ENCODE measurements at places on chromosomes 16 and 17.

DNA sequence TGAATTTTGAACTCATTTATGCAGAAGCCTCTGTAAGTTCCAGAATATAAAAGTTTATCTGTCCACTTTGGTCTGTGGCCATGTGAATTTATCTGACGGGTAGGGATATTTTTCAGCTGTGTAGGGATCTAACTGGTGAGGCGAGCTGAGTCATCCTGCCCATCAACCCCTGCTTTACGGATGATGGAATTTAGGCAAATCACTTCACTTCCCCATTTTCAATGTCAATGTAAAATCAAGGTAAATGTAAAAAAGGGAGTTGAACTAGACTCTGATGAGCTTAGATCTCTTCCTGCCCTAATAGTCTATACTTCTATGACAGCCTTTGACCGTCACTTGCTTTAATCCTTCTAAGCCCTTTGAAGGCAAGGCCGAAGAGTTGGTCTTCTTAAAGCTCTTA is 2.6 kb downstream of the SLC16A6 start:
- no peak for DNase-seq
- H3K4me1 ChIP-seq = peaks cover 41% of the 10 kb centered on the region
- peaks cover 4% of the 10 kb centered on the region for H3K36me3 ChIP-seq
- peak overlapping the region; percentile 15 for H3K27ac ChIP-seq
- no peak overlapping the region for H3K4me3 ChIP-seq

GRCh38 chr16:12612598-12613101 is 191.0 kb downstream of the CPPED1 start:
- H3K36me3 ChIP-seq = peaks cover 2% of the 10 kb centered on the region
- peak overlapping the region; percentile 49 for H3K4me3 ChIP-seq
- H3K27ac ChIP-seq = peak overlapping the region; percentile 89
- peak; percentile 63 for DNase-seq

DNA sequence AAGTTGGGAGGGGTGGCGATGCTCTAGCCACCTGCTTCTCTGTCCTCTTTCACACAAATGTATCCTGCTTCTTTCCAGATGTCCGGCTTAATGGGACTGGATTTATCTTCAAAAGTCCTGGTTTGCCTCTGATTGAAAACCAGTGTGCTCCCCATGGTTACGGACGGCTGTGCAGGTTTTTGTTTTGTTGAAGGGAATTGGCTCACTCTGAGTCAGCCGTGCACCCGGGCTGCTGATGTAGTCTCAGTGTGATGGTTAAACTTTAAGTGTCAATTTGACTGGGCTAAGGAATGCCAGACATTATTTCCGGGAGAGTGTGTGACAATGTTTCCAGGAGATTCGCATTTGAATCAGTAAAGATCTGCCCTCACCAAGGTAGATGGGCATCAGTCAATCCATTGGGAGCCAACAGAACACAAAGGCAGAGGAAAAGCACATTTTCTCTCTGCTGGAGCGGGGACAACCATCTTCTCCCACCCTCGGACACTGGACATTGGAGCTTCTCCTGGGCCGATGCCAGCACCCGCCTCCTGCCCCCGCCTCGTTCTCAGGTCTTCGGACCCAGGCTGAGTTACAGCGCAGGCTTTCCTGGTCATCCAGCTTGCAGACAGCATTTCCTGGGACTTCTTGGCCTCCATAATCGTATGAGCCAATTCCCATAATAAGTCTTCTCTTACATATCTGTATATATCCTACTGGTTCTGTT is 126.9 kb upstream of the TNRC6C start:
- H3K36me3 ChIP-seq = no peaks in the 10 kb centered on the region
- peaks cover 38% of the 10 kb centered on the region for H3K4me1 ChIP-seq
- no peak overlapping the region for H3K4me3 ChIP-seq
- no peaks in the 10 kb centered on the region for H3K27me3 ChIP-seq

- no peak overlapping the region for H3K27ac ChIP-seq
- H3K27me3 ChIP-seq = peaks cover 2% of the 10 kb centered on the region
- H3K4me1 ChIP-seq = no peaks in the 10 kb centered on the region
- DNase-seq = no peak
- no peaks in the 10 kb centered on the region for H3K36me3 ChIP-seq
These were observed 33.4 kb downstream of the ARHGAP23 start for GRCh38 chr17:38461683-38462082.

- no peak overlapping the region for H3K27ac ChIP-seq
- no peak overlapping the region for H3K4me3 ChIP-seq
These were observed 1224.6 kb downstream of the CDH8 start for GRCh38 chr16:60811657-60812056.

- no peaks in the 10 kb centered on the region for H3K27me3 ChIP-seq
- peak overlapping the region; percentile 90 for H3K4me3 ChIP-seq
- peak overlapping the region; percentile 87 for H3K27ac ChIP-seq
- DNase-seq = peak; percentile 32
- H3K36me3 ChIP-seq = no peaks in the 10 kb centered on the region
These were observed 825 bp downstream of the METTL9 start for GRCh38 chr16:21600031-21600773.

DNA sequence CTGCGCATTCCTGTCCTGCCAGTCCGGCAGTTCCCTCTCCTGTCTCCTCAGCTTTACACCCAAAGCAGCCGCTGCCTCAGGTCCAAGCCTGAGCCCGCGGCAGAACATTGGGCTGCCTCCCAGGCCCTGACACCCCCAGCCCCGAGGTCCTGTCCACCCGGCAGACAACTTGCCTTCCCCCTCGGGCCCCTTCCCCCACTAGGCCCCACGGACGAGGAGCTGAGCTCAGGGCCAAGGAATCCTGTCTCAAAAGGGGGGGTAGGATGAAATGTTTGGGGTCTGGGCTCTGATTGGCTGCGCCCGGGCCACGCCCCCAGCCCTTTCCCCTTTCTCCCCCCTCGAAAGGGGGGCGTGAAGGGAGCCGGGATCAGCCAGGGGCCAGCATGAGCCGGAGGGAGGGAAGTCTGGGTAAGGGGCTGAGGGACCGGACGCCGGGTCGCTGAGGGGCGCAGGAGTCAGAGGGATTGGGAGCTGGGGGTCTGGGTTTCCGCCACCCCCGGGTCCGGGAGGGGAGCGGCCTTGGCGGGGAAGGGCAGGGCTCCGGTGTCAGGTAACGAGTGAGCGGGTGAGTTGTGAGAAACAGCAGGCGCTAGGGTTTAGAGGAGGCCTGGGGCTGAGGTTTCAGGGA is at the start of gene CTF1:
CTF1 (plus strand) TSS at position 354 of the 628 bp plus-strand sequence; CDS start at position 384, 30 bp downstream.
- H3K27ac ChIP-seq = peak within 1 kb of the TSS; percentile 84
- no peaks in the 10 kb centered on the region for H3K27me3 ChIP-seq
- H3K36me3 ChIP-seq = peaks cover 2% of the 10 kb centered on the region
- peak within 1 kb of the TSS; percentile 61 for H3K4me3 ChIP-seq
- no peak for DNase-seq

- H3K36me3 ChIP-seq = peaks cover 29% of the 10 kb centered on the region
- no peaks in the 10 kb centered on the region for H3K27me3 ChIP-seq
- peaks cover 49% of the 10 kb centered on the region for H3K4me1 ChIP-seq
- H3K4me3 ChIP-seq = no peak overlapping the region
- DNase-seq = no peak
- H3K27ac ChIP-seq = no peak overlapping the region
These were observed 7.0 kb downstream of the RNF166 start for GRCh38 chr16:88699180-88699579.

GRCh38 chr17:79955691-79956440 is 79.8 kb downstream of the TBC1D16 start:
- no peak overlapping the region for H3K27ac ChIP-seq
- no peaks in the 10 kb centered on the region for H3K4me1 ChIP-seq
- H3K27me3 ChIP-seq = peaks cover 2% of the 10 kb centered on the region

DNA sequence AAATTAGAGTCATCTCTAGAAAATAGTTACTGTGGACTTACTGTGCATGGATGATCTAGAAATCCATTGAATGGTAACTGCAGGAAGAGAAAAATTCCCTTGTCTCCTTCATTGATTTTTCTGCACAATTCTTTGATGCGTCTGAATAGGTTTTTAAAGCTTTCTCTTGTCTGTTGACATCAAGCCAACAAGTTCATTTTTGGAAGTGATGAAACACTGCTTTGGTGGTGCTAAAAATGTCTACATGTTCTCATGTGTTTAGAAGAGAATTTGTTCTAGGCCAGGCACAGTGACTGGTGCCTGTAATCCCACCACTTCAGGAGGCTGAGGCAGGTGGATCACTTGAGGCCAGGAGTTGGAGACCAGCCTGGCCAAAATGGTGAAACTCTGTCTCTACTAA is 57.1 kb upstream of the AXIN2 start:
- no peak overlapping the region for H3K27ac ChIP-seq
- no peaks in the 10 kb centered on the region for H3K4me1 ChIP-seq
- H3K4me3 ChIP-seq = no peak overlapping the region
- H3K27me3 ChIP-seq = no peaks in the 10 kb centered on the region
- no peaks in the 10 kb centered on the region for H3K36me3 ChIP-seq

DNA sequence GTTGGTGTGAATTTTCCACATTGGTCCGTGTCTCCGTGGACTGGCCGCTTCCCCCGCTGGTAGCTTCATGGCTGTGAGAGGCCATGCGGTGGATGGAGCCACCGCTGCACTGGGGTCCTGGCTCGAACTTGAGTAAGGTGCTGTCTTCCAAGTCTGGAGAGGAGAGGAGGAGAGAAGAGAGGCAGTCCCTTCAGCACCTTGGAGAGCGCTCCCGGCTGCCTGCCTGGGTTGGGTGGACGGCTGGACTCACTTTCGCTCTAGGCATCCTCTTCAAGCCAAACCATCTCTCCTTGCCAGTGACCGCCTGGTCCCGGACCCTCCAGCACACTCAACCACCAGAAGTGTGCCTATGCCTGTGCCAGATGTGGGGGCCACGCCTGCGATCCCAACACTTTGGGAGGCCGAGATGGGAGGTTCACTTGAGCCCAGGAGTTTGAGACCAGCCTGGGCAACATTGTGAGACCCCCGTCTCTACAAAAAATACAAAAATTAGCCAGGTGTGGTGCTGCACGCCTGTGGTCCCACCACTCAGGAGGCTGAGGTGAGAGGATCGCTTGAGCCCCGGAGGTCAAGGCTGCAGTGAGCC is 6.2 kb downstream of the JPH3 start:
- H3K27me3 ChIP-seq = peaks cover 44% of the 10 kb centered on the region
- DNase-seq = peak; percentile 73
- H3K4me1 ChIP-seq = peaks cover 4% of the 10 kb centered on the region
- no peak overlapping the region for H3K4me3 ChIP-seq

DNA sequence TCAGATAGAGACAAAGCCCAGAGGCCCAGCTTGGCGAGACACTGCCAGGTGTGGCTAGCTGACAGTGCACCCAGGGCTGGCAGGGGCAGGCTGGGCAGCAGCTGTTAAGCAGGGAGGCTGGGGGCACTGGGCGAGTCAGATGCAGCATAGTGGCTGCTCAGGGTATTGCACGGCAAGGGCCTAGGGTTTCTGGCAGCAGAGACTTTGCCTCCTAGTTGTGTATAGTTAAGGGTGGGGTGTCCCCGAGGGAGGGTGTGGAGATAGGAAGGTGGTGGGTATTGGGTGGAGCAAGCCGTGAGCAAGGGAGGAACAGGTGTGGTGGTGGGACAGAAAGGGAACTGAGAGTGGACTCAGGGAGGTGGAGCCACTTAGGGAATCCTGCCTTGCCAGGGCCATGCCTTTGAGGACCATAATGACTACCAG is 66.0 kb downstream of the SMPD3 start:
- H3K27ac ChIP-seq = no peak overlapping the region
- H3K36me3 ChIP-seq = no peaks in the 10 kb centered on the region
- H3K4me3 ChIP-seq = no peak overlapping the region
- no peak for DNase-seq
- peaks cover 2% of the 10 kb centered on the region for H3K27me3 ChIP-seq
- H3K4me1 ChIP-seq = peaks cover 18% of the 10 kb centered on the region

GRCh38 chr17:77721846-77722160 is 236.7 kb upstream of the TNRC6C start:
- H3K36me3 ChIP-seq = no peaks in the 10 kb centered on the region
- H3K4me3 ChIP-seq = no peak overlapping the region
- H3K4me1 ChIP-seq = no peaks in the 10 kb centered on the region

GRCh38 chr17:50218771-50219315 is 17.4 kb upstream of the COL1A1 start:
- H3K4me3 ChIP-seq = no peak overlapping the region
- peaks cover 4% of the 10 kb centered on the region for H3K4me1 ChIP-seq
- peaks cover 2% of the 10 kb centered on the region for H3K27me3 ChIP-seq

GRCh38 chr17:48610282-48611211 is at the start of gene HOXB7:
Gene HOXB7, minus strand, starts transcription at chr17:48611017. Its CDS starts 99 bp downstream, at chr17:48610918.
- peak; percentile 83 for DNase-seq
- no peaks in the 10 kb centered on the region for H3K36me3 ChIP-seq
- H3K4me1 ChIP-seq = peaks cover 37% of the 10 kb centered on the region
- peak within 1 kb of the TSS; percentile 82 for H3K4me3 ChIP-seq
- peak within 1 kb of the TSS; percentile 58 for H3K27ac ChIP-seq
- peaks cover 63% of the 10 kb centered on the region for H3K27me3 ChIP-seq

GRCh38 chr17:7223375-7223774 is 3.6 kb downstream of the ACADVL start:
- H3K4me1 ChIP-seq = peaks cover 25% of the 10 kb centered on the region
- no peaks in the 10 kb centered on the region for H3K27me3 ChIP-seq
- H3K36me3 ChIP-seq = peaks cover 32% of the 10 kb centered on the region
- DNase-seq = no peak
- no peak overlapping the region for H3K27ac ChIP-seq
- H3K4me3 ChIP-seq = no peak overlapping the region

GRCh38 chr17:29590411-29591145 is 1.1 kb upstream of the GIT1 start:
- H3K27me3 ChIP-seq = no peaks in the 10 kb centered on the region
- peak overlapping the region; percentile 88 for H3K27ac ChIP-seq
- H3K4me3 ChIP-seq = peak overlapping the region; percentile 83
- peaks cover 58% of the 10 kb centered on the region for H3K4me1 ChIP-seq

GRCh38 chr16:22660441-22661160 is 149.9 kb downstream of the NPIPB5 start:
- H3K4me3 ChIP-seq = no peak overlapping the region
- no peak for DNase-seq
- peaks cover 4% of the 10 kb centered on the region for H3K27me3 ChIP-seq
- no peak overlapping the region for H3K27ac ChIP-seq
- H3K4me1 ChIP-seq = no peaks in the 10 kb centered on the region

- no peak overlapping the region for H3K27ac ChIP-seq
- H3K4me3 ChIP-seq = no peak overlapping the region
- no peaks in the 10 kb centered on the region for H3K27me3 ChIP-seq
These were observed 18.4 kb downstream of the LIMD2 start for GRCh38 chr17:63681530-63681929.

DNA sequence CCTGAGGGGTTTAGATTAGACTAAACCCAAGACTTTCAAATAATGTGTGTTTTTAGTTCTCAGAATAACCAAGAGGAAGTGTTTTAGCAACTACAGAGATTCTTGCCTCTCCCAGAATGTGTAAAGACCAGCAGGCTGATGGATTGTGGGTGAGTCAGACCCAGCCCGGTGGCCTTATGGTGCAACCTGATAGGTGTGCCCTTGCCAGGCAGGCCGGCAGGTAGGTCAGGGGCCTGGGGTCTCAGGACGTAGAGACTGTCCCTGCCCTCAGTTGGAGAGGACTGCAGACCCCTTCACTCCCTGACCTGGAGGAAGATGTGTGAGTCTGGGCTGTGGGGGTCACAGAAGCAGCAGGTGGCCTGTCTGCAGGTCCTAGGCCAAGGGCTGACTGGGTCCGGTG is 47.2 kb upstream of the ACSF3 start:
- H3K27ac ChIP-seq = no peak overlapping the region
- H3K27me3 ChIP-seq = no peaks in the 10 kb centered on the region
- DNase-seq = no peak

- H3K27me3 ChIP-seq = no peaks in the 10 kb centered on the region
- no peak for DNase-seq
- peaks cover 57% of the 10 kb centered on the region for H3K36me3 ChIP-seq
- H3K4me3 ChIP-seq = peak overlapping the region; percentile 89
These were observed 688 bp downstream of the FBRS start for GRCh38 chr16:30658731-30659506.

Measured in activated CD4-positive, alpha-beta T cell treated with anti-CD3 and anti-CD28 coated beads for 36 hours (primary cell).